Heart right ventricle (tissue), 16 donors: ENCODE measurements at places on chromosomes 6 and 20.

DNA sequence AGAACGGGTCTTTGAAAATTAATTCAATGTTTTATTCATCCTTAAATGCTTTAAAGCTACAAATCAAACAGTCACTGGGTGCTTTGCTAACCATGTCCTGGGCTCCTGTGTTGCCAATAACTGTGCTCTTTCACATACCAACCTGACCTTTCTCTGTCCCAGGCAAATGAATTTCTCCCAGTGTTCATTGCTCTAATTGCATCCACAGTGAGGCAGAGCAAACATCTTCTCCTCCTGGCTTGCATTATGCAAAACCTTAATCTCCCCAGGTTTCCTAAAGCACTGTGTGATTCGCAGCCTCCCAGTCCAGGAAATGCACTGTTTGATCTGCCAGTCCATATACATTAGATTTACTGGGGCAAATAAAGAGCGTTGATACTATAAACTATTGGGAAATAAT is 219.0 kb downstream of the PREX1 start:
- DNase-seq: no peak

GRCh38 chr6:12160326-12160725 is 129.8 kb upstream of the EDN1 start:
- no peak for DNase-seq

DNA sequence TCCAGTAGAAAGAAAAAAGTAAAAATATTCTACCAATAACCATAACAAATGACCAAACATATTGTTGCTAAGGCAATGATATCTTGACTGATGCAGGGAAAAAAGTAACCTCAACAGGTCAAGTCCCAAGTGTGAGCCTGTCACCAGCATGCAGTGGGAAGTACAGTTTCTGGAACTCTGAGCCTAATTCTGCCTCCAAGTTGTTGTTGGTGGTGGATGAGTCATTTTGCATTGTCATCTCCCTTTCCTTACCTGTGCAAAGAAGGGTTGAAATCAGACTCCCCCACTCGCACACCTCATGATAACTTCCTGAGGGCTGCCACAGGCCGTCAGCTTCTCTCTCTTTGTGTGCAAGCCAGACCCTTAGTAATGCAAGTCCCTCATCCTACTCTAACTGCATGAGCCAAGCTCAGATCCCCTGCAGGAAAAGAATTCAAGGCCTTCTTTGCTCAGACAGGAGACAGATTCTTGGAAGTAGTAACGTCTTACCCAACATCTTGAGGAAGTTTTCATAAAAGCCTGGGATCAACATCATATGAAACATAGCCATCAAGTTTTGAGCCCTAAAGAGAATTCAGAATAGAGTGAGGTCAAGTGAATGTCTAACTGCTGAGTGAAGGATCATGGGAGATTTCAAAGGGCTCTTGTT is 207.6 kb upstream of the FOXA2 start:
- no peak for DNase-seq

DNA sequence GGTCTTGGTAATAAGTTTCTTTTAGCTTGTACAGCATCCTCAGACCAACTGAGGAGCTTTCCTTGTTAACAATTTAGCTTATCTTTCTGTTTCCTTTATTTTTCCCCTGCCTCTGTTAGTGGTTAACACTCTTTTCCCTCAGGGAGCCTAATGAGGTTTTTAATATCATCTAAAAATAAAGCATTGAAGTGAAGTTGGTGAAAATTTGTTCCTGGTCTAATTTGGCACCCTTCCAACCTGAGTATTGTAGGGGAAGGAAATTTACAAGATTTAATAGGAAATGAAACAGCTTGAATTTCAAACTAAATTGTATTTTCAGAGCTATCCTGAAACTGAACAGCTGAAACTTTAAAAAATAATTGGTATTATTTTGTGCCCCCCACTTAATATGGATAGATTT is 28.1 kb upstream of the VAPB start:
- no peak for DNase-seq

- DNase-seq: no peak
These were observed 18.7 kb downstream of the PROCR start for GRCh38 chr20:35190556-35190955.

GRCh38 chr6:24796616-24797290 is 2.0 kb downstream of the ARMH2 start:
- no peak for DNase-seq

DNA sequence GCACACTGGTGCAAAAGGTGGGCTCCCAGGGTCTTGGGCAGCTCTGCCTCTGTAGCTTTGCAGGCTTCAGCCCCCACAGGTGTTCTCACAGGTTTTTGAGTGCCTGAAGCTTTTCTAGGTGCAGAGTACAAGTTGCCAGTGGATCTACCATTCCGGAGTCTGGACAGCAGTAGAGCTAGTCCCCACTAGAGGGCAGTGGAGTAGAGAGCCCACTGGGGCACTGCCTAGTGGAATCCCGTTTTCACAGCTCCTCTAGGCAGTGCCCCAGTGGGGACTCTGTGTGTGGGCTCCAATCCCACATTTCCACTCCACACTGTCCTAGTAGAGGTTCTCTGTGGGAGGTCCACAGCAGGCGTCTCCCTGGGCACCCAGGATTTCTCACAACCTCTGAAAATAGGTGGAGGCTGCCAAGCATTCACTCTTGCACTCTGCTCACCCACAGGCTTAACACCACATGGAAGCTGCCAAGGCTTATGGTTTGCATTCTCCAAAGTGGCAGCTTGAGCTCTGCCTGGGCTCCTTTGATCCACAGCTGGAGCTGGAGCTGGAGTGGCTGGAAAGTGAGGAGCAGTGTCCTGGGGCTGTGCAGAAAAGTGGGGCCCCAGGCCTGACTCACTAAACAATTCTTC is 86.3 kb upstream of the PROKR2 start:
- DNase-seq: no peak

- no peak for DNase-seq
These were observed 8.8 kb upstream of the CNR1 start for GRCh38 chr6:88174906-88175305.

- no peak for DNase-seq
These were observed 4.1 kb upstream of the TRIM27 start for GRCh38 chr6:28927846-28928245.

DNA sequence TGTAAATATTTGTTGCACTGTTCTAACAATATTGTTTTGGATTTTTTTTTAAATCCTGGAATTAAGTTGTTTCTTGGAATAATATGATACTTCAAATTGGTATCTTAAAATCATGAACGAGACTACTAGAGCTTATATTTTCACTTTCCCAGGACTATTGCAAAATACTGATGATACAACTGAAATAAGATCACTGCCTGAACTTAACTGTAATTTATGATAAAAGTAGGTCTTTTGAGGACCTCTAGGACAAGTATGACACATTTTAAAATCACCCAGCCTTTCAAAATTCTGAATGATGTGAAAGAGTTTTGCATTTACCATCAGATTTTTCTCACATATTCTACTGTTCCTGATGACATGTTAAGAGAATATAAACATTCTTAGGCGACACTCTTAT is 8.6 kb upstream of the UBE2J1 start:
- DNase-seq: no peak

- DNase-seq: no peak
These were observed 9.4 kb upstream of the STX11 start for GRCh38 chr6:144140867-144141266.

- no peak for DNase-seq
These were observed 111.2 kb upstream of the PTPRT start for GRCh38 chr20:43300901-43301300.

GRCh38 chr6:141808662-141809061 is 324.1 kb upstream of the GJE1 start:
- no peak for DNase-seq

GRCh38 chr20:41391587-41392001 is 25.0 kb upstream of the EMILIN3 start:
- no peak for DNase-seq

DNA sequence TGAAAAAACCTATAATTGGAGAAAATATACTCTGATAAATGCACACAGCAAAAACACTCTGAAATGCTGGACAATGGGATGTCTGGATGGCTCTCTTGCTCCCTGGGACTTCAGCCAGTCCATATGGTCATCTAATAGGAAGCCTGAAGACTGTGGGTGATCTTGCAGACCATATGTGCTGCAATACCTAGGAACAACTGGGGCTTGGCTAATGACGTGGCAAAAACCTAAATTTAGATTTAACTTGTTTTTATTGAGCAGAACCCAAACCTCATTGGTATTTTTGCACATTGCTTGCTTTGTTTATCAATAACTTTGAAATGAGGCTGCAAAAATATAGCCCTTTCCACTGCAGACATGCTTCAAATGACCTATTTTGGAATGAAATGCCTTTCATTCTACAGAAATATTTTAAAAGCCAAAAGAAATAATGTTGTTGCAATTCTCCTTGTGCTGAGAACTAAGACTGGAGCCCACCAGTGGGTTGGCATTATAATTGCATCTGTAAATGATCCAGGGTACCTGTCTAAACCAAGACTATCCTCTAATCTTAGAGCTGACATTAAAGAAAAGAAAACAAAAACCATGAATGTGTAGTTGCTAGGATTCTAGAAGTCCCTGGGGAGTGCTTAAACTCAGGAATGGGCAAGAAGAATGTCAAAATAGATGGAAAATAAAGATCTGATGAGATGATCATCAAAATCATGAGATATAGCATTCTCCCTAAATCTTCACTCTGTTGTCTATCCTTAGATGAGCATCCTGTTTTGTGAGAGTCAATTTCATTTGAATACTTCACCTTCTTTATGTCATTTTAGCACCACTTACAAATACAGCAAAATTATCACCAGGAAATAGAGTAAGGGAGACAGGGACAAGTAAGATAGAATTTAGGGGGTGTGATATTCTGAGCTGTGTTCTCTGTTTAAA is 152.1 kb upstream of the RIMS1 start:
- DNase-seq: no peak

DNA sequence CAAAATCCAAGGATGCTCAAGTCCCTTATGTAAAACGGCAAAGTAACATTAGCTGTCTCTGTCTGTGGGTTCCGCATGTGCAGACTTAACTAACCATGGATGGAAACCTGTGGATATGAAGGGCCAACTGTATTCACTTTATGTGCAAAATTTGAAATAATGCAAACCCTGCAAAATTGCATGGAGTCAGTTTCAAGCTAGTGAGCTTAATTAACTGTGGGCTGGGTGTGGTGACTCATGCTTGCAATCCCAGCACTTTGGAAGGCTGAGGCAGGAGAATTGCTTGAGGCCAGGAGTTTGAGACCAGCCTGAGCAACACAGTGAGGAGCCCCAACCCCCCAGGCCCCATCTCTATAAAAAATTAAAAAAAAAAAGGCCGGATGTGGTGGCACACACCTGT is 81.4 kb downstream of the ANKS1A start:
- DNase-seq: no peak

- DNase-seq: no peak
These were observed 397.9 kb upstream of the ADGRB3 start for GRCh38 chr6:68237205-68237604.

- DNase-seq: no peak
These were observed 116.9 kb downstream of the RWDD2A start for GRCh38 chr6:83310046-83310445.

GRCh38 chr6:144737998-144738397 is 452.9 kb downstream of the UTRN start:
- no peak for DNase-seq

DNA sequence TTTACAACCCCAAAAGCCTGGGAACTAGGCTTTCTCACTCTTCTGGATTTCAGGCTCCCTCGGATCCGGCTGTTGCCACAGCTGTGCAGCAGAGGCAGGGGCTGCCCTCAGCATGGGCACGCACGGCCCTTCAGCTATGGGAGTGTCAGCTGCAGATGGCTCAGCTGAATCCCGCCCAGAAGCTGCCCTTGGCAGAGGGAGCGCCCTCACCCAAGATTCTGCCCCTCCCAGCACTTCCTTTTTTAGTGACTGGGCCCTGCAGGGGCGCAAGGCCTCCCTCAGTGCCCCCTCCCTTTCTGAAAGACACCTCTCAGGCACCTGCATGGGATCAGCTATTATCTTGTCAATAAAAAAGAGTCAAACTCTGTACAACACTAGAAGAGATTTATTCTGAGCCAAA is 67.9 kb upstream of the THBS2 start:
- DNase-seq: no peak

- no peak for DNase-seq
These were observed 162.1 kb downstream of the PTPRK start for GRCh38 chr6:128358244-128358776.

DNA sequence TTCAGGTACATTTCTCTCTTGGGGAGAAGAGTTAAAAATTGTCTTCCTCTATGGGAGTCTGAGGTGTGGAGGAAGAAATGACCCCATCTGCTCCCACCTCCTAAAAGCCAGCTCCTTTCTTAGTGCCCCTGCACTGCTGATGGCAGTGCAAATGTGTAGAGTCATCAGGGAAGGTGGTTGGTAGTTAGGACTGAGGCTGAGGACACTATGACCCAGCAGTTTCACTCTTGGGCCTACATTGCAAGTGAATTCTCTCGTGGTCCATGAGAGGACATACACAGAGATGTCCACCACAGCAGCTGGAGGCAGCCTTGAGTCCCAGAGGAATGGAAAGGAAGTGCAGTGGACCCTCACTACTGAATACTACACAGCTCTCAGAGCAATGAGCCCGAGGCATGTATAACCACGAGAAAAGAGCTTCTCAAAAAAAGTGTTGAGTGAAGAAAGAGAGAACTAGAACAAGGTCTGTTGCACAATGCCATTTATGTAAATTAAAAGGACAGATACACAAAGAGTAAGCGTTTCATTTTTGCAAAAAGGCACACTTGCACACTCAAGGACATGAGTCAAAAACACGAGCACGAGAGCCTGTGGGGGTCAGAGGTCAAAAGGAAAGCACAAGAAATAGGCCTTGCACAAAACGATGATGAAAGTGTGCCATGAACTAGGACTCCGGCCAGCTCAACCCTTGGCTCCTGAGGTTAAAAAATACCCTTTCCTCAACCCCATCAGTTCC is 308.2 kb upstream of the PRND start:
- DNase-seq: no peak

GRCh38 chr20:9119776-9120175 is 50.9 kb downstream of the PLCB4 start:
- DNase-seq: peak; percentile 49

- no peak for DNase-seq
These were observed 74.3 kb upstream of the EMILIN3 start for GRCh38 chr20:41440882-41441281.

- DNase-seq: no peak
These were observed 97.2 kb downstream of the SSR1 start for GRCh38 chr6:7215798-7216231.

DNA sequence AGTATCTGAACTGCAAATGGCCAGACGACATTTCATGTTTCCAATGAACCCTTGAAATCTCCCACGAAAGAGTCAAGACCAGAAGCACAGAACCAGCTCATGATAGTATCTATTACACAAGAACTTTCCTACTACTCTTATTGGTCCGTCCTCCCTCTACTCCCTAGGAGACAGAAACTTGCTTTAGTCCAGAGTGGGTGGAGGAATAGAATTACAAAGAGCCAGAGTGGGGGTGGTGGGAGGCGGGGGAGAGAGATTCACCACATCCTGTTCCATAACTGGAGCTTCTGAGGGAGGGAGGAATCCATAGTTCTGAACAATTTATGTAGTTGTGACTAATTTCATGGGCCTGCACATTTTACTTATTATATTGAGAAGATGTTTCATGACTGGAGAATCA is 18.5 kb upstream of the WFDC10A start:
- no peak for DNase-seq
